NCI-H69 (cell line): ENCODE measurements at places on chromosomes 11 and 22.

GRCh38 chr22:26968859-26969523 is 311.6 kb downstream of the MIAT start:
- DNase-seq: no peak

DNA sequence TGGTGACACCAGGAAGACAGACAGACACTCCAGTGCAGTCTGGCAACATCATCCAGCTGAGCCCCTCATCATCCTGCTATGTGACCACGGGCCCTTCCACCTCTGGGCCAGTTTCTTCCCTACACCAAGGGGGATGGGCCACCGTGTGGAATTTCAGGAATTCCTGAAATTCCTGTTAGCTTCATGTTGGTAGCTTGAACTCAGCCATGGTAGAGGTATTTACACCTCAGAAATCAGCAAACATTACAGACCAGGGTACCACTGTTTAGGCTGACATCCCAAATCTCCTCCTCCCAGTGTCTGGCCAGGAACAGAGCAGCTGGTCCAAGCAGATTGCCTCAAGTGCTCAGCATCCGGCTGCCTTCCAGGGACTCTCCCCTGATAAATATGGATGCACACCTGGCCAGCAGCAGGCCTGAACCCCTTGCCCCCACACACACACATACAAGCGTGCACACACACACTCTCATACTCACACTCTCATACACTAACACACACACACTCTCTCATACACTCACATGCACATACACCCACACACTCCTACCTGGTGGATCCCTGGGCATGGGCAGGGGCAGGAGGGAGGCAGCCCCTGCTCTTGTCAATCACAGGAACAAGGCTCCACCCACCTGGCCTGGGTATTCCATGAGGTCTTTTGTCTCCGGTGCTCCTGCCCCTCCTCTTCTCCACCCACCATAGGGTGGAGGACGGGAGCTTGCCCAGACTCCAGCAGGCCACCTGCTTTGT is 85.2 kb downstream of the BUD13 start:
- DNase-seq: peak; percentile 72

- peak; percentile 73 for DNase-seq
These were observed 10.8 kb downstream of the PRR5L start for GRCh38 chr11:36306888-36307287.

DNA sequence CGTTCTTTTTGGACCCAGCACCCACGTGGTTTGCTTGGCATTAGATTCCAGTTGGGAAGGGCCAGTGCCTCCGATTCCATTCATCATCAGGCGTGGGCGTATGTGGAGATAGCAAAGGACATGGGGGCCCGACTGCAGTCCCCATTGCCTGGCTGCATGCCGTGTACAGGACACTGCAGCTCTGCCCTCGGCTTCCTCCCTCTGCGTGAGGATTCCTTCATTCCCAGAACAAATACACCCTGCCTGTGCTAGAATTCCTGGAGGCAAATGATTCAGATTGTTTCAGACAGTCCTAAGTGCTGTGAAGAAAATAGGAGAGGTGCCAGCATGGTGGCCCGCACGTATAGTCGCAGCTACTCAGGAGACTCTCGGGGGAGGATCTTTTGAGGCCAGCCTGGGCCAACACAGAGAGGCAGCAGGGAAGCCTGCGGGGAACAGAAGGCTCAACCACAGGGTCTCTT is 15.4 kb downstream of the DERL3 start:
- DNase-seq: no peak

DNA sequence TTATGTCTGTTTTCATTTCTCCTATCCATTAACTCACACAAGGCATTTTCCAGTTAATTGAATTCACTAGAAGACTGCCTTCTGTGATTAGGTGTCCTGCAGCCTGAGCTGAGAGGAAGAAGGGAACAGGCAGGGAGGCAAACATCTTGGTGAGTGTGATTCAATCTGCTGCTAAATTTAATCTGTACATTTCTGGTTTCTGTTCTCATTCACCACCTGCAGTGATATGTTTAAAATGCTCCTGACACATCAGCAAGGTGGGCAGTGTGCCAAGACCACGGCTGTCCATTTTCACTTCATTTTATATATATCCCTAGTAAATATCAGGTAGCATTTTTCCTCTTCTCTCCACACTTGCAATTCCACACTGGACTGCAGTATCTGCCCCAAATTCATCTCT is 416.5 kb downstream of the TMEM135 start:
- DNase-seq: peak; percentile 83

GRCh38 chr11:106913141-106913540 is 105.1 kb downstream of the GUCY1A2 start:
- DNase-seq: peak; percentile 75

GRCh38 chr11:12074529-12075195 is 35.7 kb upstream of the MICAL2 start:
- no peak for DNase-seq

DNA sequence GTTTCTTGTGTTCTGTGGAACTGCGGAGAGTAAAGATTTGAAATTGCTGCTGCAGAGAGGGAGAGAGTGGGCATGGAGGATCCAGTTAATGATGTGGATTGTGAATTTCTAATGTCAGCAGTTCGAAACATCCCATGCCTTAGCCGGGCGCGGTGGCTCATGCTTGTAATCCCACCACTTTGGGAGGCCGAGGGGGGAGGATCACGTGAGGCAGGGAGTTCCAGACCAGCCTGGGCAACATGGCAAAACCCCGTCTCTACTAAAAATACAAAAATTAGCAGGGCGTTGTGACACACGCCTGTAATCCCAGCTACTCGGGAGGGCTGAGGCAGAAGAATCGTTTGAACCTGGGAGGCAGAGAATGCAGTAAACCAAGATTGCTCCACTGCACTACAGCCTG is 1.1 kb upstream of the CAVIN3 start:
- DNase-seq: no peak

DNA sequence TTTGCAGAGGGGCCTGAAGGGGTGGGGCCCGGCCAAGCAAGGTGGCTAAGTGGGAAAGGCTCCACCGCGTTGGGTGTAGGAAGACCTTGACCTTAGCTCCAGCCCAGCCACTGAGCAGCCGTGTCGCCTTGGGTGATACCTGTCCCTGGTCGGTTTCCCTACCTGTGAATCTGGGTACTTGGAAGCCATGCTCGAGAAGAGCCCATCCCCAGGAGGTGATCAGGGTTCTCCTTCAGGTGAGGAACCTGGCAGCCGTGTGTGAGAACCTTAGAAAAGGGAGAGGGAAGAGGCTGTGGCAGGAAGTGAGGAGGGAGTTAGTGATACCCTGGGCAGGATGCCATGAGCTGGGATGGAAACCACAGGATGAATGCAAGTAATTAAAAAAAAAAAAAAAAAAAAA is 21.6 kb downstream of the PPARA start:
- DNase-seq: peak; percentile 71

DNA sequence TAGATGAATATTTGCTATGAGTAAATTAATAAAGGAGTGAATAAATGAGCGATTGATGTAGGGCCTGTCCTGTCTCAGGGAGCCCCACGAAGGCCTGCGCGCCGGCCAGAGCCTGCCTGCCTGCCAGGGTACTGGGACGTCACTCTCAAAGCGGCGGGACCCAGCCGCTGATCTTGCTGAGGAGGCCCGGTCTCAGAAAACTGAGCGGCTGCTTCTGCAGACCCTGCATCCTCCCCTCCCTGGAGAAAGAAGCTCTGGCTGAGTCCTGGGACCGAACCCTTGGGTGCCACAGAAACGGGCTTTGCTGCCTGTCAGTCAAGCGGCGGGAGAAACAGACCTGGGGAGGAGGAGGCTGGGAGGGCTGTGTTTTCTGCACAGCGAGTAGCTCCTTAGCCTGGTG is 91.6 kb upstream of the B3GAT1 start:
- DNase-seq: no peak
